OCI-LY7 (cell line): ENCODE measurements at places on chromosomes 2 and 18. TPM values are rescaled to one million over a fixed set of nuclear protein-coding genes. Genes with fewer than 3 reads are reported as not detected.

GRCh38 chr18:25876330-25876948 lies 214.0 kb downstream of the SS18 start:
- DNase-seq, result no peak

GRCh38 chr2:199230091-199230490 lies 227.6 kb downstream of the SATB2 start:
- DNase-seq, result no peak

GRCh38 chr2:45993476-45993991 lies 303.7 kb upstream of the EPAS1 start:
- DNase-seq, result peak; percentile 73

Gene TUBA4B
- total RNA-seq, result 0.28 TPM in 1 of 2 replicates, not detected in the other

- no peak for DNase-seq
These were observed 13.0 kb downstream of the RRM2 start for GRCh38 chr2:10135296-10136089.

DNA sequence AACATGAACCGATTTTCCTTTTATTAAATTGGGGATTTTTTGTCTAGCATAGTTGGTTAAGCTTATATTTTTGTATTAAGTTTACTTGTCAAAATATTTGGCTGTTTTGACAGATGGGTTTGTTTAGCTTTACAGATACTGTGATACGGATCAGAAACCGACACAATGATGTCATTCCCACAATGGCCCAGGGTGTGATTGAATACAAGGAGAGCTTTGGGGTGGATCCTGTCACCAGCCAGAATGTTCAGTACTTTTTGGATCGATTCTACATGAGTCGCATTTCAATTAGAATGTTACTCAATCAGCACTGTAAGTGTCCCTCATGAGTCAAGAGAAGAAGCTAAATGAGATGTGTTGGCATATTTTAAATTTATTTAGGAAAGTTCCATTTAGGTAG lies 8.5 kb downstream of the PDK1 start:
- no peak for DNase-seq

DNA sequence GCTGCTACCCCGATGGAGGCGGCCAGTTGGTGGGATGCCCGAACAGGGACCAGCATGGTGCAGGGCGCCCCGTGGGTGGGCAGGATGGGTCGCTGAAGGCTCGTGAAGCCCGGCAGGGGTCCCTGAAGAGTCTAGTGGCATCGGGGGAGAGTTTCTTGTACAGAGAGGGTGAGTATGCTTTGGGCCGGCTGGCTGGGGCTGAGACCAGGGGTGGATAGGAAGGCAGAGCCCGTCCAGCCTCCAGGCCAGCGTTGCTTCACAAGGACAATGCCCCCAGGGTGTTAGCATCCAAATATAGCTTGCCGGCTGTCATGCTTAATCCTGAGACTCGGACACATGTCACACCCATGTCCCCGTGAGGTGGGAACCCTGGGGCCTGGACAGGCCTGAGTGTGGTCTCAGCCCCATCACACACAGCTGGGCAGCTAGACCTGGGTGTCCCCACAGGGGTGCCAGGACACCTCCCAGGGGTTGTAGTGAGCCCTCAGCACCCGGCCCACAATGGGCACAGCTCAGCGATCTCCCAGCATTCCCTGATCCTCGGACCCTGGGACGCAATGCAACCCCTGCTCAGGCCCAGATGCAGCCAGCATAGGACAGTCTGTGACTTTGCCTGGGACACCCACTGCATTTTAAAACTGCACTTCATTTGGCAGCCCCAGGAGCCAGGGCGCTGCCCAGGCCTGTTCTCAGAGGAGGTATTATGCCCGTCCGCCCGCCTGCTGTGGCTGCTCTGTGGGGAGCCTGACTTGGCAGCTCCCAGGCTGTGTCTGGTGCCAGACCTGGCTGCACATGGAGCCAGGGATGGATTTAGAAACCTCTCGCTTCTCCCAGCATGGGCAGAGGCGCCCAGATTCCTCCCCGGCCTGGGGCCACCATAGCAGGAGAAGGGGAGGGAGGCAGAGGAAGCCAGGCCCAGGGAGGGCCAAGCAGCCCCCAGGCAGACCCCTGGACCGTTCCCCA lies 36.4 kb downstream of the RAMP1 start:
- no peak for DNase-seq

DNA sequence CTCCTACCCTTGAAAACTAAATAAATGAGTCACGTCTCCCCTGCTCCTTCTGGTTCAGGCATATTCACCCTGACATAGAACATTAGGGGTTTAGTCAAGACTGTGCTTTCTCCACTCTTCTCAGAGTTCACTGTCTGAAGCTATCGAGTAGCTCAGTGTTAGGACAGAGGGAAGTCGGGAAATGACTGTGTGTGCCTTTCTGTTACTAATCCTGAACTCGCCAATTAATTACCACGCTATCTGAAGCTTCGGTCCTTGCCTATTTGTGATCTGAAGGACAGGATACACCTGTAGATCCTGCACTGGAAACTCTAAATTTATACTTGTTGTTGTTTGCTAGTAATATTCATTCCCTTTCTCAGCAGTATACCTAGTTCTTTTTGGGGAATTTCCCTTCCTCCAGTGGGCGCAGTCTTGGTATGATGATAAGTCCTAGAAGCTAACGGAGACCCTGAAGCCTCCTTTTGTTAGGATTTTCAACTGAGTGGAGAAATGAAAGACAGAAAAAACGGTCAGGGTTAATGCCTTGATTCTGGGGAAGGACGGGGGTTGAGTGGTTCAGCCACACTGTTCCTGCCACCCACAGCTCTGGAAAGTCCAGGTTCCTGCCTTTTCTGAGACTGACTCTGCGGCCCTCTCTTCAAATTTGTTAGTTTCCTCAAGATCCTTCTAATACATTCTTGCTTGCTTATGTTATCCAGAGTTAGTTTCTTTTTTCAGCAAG lies 218.0 kb downstream of the DLGAP1 start:
- DNase-seq, result no peak

- DNase-seq, result no peak
These were observed 248.9 kb downstream of the GLI2 start for GRCh38 chr2:120984452-120985173.

Gene GAD1
- total RNA-seq, result not detected in 2 replicates

Gene VWC2L
- not detected in 2 replicates for total RNA-seq

DNA sequence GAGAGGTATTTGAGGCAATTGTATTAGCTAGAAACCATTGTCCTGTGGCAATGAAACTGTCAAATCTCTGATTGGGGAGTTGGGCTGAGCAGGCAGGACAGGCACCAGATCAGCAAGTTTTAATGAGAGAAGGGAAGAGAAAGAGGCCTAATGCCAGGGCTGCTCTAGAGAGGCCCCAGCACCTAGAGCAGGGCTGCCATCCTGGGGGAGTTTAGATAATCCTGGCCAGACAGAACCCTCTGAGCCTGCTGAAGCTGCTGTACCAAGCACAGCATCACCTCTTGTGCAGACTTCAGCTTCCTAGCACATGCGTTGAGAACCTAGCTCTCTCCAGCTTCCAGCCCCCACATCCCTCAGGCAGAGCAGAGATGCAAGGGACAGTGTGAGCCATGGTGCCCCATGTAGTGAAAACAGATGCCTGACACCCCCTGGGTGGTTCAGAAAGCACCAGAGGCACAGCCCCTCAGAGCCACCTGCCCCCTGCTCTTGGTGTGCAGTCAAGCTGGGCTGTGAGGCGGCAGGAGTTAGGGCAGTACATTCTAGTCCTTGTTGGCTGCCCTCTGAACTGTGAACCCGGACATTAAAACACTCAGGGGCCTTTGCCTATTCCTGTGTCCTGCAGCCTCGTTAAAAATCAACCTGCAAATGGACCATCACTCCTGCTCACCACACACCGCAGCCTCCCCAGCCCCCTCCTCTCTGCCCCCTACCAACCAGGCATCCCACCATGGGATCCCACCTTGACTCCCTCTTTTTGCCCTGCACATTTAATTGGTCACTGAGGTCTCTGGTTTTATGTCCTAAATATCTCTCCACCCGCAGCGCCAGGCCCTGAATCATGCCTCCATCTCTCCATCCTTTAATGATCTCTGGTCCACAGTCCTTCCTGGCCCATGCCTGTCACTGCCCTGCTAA lies 52.7 kb downstream of the ADD2 start:
- DNase-seq, result no peak

GRCh38 chr2:168090366-168091135 lies 156.8 kb downstream of the STK39 start:
- peak; percentile 5 for DNase-seq

Gene GAREM1
- 1.0 and 2.4 TPM in 2 replicates for total RNA-seq

Gene CYP27A1
- total RNA-seq, result 0.23 TPM in 1 of 2 replicates, not detected in the other

DNA sequence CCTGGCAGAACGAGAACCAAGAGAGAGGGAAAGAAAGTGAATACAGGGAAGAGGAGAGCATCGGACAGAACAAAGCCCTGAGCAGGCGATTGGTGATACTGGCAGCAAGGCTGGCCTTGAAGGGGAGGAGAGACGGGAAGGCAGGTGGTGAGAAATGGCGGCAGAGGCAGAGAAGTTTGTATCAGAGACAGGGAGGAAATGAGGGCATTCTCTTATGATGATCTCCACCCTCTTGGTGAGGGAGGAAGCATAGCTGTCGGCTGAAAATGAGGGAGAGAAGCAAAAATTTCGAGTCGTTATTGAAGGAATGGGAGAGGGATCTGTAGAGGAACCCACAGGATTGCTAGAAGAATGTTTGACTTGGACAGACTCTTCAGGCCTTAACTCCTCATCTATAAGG lies 80.6 kb downstream of the CLIP4 start:
- no peak for DNase-seq

- no peak for DNase-seq
These were observed 284.7 kb upstream of the ZC3H15 start for GRCh38 chr2:186201371-186201770.

Gene HOXD9
- not detected in 2 replicates for total RNA-seq

DNA sequence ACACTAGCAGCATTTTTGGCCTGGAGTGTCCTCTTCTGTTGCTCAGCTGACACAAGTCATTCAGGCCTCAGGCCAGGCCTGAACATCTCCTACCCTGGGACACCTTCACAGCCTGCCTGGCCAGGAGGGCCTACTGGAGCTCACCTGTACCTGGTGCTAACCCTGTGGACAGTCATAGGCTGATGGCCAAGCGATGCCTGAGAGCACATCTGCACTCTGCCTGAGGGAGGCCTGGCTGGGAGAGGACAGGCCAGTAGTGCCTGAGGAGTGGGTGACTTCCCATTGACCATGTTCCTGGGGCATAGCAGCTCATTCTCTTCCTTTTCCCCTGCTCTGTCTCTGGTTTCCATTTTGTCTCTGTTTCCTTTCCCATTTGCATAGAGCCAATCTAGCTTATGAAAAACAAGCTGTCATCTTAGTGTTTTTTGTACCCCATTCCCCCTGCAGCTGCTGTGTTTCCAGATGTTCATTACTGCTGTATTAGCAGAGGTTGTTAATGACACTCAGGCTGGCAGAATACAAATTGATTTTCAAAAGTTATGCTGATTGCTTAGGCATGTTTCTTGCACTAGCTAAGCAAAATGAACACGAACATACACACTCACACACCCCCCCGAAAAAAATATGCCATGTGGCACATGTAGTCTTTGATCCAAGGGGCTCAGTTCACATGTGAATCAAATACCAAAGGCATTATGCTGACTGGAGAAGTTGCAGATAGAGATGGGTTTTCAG lies 149.7 kb upstream of the HS6ST1 start:
- DNase-seq, result no peak

DNA sequence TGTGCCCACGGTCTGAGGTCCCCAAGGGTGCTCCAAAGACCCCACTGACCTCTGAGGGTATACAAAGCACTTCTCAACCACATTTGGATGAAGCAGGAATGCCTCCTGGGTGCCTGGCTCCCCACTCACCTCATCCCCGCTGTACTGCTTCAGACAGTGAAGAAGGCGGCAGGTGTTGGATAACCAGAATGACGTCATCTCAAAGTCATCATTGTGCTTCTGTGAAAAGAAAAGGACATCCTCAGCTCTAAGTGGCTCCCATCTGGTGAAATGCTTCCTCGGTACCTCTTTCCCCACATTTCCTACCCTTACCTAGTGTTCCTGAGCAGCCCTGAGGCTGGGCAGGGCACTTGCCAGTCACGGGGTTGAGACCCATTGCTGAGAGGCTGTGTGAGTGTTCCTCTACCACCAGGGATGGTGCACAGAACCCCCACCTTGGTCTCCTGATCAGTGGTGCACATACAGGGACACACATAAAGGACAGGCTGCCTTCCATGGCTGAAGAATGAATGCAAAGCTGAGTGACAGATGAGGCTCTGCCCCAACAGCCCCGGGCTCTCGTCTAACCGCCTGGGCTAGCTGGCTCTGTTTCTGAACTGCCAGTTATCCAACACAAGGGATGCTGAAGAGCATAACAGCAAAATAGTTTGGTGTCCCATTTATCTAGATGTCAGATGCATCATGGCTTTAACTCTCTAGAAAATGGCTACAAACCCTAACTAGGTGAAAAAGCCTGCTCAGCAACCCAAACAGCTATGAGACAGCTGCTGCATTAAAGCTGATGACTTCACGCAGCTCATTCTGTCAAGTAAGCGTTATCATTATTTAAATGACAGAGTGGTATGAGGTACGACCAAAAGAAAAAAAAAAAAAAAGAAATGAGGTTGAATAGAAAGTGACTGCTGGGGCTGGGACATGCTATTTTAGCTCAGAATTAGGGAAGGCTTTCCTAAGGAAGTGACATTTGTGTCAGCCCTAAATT lies 28.2 kb upstream of the ACAA2 start:
- DNase-seq, result no peak

Gene KIDINS220
- total RNA-seq, result 31.8 and 32.3 TPM in 2 replicates

DNA sequence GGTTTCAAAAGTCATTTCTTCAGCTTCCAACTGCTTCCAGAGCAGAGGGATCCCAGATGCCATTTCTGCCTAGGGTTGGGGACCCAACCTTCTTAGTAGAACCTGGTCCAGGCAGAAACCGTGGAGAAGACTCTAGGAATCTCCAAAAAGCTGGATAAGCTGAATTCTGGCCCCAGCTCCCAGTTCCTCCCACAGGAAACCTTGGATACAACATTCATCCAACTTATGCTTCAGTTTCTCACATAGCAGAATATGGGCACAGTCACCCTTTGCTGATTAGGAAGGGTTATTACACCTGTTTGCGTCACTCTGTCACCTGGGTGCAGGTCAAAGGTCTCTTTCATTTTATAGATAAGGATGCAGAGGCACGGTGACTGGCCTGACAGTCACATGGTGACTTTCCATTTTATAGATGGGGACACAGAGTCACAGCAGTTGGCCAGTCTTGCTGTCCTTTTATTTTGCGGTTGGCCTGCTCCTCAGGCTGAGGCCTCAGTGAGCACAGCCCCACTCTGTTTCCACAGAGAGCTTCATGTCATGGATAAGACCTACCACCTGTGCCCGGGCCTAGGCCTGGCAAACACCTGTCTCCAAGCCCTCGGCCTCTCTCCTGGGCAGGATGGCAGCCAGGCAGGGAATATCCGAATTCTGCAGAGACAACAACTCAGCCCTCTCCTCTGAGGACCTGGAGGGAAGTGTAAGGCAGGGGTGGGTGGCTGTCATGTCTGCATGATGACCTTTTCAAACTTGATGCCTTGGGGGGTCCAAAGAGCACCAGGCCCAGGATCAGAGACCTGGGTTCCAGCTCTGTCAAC lies 148.8 kb downstream of the SMAD7 start:
- DNase-seq, result no peak
